ENCODE measurements at places on chromosomes 7 and 10. TPM values are rescaled to one million over a fixed set of nuclear protein-coding genes. Genes with fewer than 3 reads are reported as not detected.

The ATOH7 gene
- total RNA-seq = 0.07 TPM

The LIPM gene
- 0.11 TPM for total RNA-seq

The CRYGN gene
- total RNA-seq = not detected

The FAM13C gene
- total RNA-seq = 0.65 TPM

The PNLIPRP3 gene
- total RNA-seq = 13.4 TPM

The IPMK gene
- 4.5 TPM for total RNA-seq

The ANXA8 gene
- 562 TPM for total RNA-seq

The SPOCK2 gene
- 0.27 TPM for total RNA-seq

The ZPBP gene
- total RNA-seq = not detected
